ENCODE measurements at places on chromosomes 2 and 18. TPM values are rescaled to one million over a fixed set of nuclear protein-coding genes. Genes with fewer than 3 reads are reported as not detected.

DNA sequence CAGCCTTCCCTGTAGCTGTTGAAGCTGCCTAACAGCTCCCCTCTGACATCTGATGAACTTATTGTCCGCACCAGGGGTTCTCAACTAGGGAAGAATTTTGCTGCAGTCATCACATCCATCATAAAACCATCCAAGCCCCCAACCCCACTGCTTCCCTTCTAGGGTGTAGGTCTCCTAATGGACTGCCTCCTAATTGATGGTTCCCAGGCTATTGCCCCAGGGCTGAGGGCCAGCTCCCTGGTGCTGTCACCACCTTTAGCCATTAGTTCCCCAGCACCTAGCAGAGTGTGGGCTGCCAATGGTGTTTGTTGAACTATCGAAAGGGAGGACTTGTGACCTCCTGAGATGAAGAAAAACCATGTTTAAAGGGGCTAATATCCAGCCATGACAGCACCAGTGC lies 125.9 kb downstream of the NCKAP5 start:
- no peak for DNase-seq

The MLPH gene
- total RNA-seq, result not detected

- no peak for DNase-seq
Measured at GRCh38 chr2:1973636-1974035, 229.3 kb upstream of the PXDN start.

GRCh38 chr18:23265682-23266399 lies 130.6 kb downstream of the CABLES1 start:
- DNase-seq, result no peak

- no peak for DNase-seq
Measured at GRCh38 chr2:55153584-55154299, 78.4 kb downstream of the CLHC1 start.

DNA sequence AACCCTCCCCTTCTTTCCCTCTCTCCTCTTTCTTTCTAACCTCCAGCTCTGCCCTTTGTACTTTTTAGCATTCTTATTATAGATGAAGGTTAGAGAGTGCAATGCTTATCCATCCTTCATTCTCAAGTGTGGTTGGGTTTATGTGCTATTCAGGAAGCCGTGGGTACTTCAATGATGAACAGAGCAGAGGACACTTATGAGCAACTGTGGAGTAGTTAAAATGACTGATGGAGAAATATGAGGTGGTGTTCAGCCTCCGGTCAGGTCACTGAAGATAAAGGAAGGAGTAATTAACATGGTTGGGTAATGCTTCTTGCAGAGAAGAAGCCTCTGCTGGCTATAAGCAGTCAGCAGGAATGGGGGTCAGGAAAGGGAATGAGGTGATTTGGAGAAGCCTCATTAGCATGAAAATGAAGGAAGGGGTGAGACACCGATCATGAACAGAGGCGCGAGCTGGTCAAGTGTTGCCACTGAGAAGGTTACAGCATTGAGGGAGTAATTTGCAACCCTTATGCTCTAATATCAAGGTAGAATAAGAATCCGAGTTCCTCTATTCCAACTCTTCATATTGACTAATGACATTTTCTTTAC lies 174.7 kb downstream of the LPIN1 start:
- DNase-seq, result no peak

GRCh38 chr2:72570413-72570812 lies 255.4 kb downstream of the EXOC6B start:
- DNase-seq, result no peak

The PJVK gene
- 0.99 TPM for total RNA-seq

GRCh38 chr18:25810736-25811135 lies 279.7 kb downstream of the SS18 start:
- no peak for DNase-seq

- peak; percentile 56 for DNase-seq
Measured at GRCh38 chr2:170354855-170355780, 177.2 kb downstream of the MYO3B start.

DNA sequence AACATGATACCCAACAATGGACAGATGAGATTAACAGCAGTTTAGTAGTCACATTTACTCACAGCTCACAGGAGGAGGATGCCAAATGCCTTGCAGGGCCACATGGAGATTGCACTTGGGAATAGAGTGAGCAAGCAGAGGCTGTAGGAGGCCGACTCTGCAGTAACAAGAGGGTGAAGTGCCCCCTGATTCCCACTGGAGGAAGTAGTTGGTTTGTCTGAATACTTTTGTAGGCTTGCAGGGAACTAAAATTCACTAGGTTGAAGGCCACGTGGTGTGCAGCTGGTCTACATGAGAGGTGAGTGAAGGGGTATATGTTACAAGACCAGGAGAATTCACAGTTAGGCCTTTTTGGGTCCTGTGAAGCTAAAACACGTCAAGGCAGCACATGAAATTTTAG lies 419.3 kb upstream of the TNP1 start:
- no peak for DNase-seq

- no peak for DNase-seq
Measured at GRCh38 chr18:49207361-49207760, 253.1 kb downstream of the DYM start.

The UGT1A3 gene
- total RNA-seq, result not detected

The TANC1 gene
- 0.37 TPM for total RNA-seq

DNA sequence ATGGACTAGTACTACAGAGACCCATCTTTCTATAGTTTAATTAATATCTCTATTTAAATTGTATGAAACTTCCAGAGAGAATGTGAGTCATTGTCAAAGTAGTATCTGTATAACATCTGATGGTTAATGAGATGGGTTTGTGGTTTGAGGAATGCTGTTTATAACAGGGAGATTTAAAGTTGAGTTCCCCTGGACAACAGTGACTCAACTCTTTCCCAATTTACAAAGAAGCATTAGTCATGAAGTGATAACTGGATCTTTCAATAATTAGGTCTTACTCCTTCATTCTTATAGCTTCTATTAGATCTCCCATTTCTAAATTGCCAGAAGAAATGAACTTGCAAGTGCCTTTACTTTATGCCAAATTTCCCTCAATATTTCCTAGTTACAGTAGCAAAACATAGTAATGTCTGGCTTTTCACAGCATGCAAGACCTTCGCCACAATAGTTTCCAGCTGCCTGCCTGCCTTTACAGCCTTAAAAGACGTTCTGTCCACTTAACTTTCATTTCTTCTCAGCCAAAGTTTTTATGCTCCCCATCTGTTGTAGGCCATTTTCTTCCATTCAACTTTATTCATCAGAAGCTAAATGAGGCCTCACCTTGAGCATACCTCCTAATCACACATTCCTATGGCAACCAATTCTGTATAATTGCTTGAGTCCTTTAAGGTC lies 47.7 kb upstream of the WDR75 start:
- DNase-seq, result no peak

The RGPD3 gene
- total RNA-seq, result 0.24 TPM

The MC4R gene
- not detected for total RNA-seq

The IL1RL1 gene
- 0.13 TPM for total RNA-seq
